ENCODE measurements at places on chromosomes 12 and 14.

- DNase-seq, result no peak
Measured at GRCh38 chr14:104938436-104938835, 13.8 kb downstream of the PLD4 start.

- DNase-seq, result no peak
Measured at GRCh38 chr12:62963486-62964041, 28.6 kb upstream of the PPM1H start.

GRCh38 chr14:97266653-97267052, 469.5 kb downstream of the VRK1 start:
- DNase-seq, result no peak

GRCh38 chr14:93017898-93018297, 94.9 kb downstream of the CHGA start:
- no peak for DNase-seq

GRCh38 chr12:83199069-83199468, 512.4 kb downstream of the TMTC2 start:
- no peak for DNase-seq

DNA sequence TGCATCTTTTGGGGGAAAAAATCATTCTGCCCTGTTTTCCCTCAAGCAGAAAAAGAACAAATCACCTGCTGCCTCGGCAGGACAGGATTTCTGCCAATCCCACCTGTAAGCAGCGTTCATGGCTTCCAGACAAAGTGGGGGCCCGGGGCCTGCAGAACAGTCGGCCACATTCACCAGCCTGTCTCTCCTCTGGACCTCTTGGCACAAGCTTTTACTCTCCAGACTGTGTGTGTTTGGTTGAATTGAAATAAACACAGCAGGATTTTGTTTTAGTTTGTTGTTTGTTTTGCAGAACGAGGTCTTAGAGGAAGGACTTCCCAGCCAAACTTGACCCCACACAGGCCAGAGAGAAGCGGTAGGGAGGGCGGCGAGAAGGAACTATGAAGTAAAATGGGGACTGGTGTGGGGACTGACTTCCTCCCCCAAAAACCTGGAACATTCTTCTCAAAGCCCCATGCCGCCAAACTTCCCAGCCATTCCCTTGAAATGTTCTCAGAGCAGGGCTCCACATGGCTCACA, 41.7 kb upstream of the FOS start:
- no peak for DNase-seq

DNA sequence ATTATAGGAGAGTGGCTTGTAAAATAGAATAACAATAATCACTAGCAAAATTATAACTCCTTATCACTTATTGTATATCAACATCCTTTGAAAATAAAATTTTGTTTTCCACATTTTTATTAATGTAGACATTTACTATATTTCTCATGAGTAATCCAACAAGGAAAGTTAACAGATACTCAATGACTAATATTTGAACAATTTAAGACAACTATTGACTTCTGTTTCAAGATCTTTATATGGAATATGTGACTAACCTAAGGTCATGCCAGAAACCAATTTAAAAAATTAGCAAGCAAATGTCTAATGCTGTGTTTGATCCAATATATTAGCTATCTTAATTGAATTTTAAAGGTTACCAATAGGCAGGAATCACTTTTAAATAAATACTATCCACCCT, 638.5 kb upstream of the FLRT2 start:
- no peak for DNase-seq
